ENCODE measurements at places on chromosomes 7 and 10.

DNA sequence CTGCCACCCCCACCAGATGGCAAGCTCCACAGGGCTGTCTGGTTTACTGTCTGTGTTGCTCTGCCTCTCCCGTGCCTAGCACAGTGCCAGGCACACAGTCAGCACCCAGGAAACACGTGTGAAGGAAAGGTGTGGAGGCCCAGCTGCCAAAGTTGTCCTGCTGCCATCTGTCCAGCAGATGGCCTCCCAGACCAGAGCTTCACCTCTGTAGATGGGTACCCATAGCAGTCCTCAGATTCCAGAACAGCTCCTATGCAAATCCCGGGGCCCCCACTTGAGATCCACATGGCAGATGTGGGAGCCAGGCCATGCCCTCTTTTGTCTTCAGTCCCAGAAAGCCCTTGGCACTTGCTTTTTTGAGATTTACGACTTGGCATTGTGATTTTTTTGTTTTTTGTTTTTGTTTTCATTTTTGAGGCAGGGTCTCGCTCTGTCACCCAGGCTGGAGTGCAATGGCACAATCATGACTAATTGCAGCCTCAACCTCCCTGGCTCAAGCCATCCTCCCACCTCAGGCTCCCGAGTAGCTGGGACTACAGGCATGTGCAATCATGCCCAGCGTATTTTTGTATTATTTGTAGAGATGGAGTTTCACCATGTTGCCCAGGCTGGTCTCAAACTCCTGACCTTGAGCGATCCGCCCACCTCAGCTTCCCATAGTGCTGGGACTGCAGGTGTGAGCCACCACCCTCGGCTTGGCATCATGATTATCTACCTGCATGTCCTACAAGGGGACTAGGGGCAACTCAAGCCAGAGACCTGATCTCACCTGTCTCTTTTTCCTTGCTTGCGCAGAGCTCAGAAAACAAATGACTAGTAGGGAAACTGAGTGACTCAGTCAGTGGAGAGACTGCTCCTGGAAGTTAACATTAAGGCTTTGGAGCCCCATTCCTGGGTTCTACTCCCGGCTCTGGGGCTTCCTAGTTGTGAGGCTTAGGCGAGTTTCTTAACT is 16.9 kb upstream of the PALD1 start:
- no peak for DNase-seq

DNA sequence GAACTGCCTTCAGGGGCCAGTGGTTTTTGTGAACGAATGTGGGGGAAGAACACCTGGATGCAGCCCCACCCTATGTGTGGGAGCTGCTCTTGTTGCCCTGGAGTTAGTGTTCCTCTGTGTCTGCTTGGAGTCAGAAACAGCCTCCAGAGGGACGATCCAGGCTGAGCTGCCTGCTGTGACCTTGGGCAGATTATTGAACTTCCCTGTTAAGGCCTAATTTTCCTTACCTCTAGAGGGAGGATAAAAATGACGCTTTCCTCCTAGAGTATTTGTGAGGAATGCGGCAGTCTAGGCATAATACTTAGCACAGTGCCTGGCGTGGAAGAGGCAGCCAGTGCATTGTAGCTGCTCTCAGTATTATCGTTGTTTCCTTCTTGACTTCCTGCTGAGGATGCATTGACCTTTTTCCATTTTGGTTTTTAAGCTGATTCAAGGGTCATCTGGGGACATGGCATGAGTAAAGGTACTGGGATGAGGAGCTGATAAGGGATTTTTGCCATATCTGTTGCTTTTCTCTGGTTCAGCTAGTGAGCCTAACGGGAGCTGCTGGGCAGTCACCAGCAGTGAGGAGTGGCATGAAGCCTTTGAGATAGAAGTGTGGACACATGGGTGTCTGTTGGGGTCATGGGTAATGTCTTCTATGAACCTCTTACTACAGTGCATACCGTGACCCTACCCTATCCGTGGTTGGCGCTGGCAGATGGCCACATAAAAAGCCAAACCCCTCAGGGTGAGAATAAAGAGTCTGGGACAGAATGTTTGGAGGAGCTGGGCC is 6.4 kb downstream of the ZFYVE27 start:
- no peak for DNase-seq

GRCh38 chr10:35795131-35795824 is 153.2 kb upstream of the FZD8 start:
- no peak for DNase-seq

DNA sequence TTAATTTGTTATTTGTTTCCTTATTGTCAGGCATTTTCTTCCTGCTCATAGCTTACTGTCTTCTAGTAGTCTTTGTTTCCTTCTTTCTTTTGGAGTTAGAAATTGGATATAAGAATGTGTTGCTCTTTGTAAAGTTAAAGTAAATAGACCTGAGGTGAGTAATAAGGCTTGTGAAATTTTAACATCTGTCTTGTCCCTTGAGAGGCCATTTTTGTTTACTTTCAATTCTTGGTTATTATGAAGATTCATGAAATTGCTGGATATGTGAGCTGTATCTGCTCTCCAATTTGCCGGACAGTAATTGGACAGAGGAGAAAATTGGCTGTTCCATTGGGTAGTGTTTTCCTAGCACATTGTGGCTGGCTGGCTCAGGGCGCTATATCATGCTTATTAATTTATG is 260.7 kb downstream of the EXOC4 start:
- no peak for DNase-seq

- no peak for DNase-seq
Observed at GRCh38 chr7:155733582-155734444, 78.5 kb downstream of the SHH start.

Measured in activated CD4-positive, CD25-positive, alpha-beta regulatory T cell treated with anti-CD3 and anti-CD28 coated beads, Interleukin-2, amount 50 U/mL, for 72 hours (primary cell).